Activated CD8-positive, alpha-beta memory T cell treated with anti-CD3 and anti-CD28 coated beads for 4 hours (primary cell): ENCODE measurements at places on chromosomes 1 and 21.

DNA sequence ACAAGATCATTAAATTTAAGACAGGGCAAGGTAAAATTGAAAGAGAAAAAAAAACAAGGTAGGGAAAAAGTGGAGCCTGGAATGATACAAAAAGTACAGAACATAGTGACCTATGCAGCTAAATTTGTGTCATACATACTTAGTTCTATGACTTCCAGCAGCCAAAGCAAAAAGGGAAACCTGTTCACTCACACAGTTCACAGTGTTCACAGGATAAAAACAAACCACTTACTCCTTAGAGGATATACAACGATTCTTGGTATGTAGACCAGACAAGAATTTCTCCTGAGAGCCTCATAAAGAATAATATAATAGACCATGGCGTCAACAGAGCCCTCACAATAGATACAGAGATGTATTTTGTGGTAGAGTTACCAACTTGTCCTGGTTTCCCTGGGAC, 27.5 kb downstream of the COA7 start:
- DNase-seq, result no peak

GRCh38 chr1:167237000-167237399, 16.3 kb downstream of the POU2F1 start:
- DNase-seq, result no peak

- no peak for DNase-seq
Measured at GRCh38 chr1:54105736-54106269, 47.0 kb downstream of the CDCP2 start.

- no peak for DNase-seq
Measured at GRCh38 chr1:19644395-19644680, 227 bp downstream of the NBL1 start.

- DNase-seq, result no peak
Measured at GRCh38 chr1:228445843-228446650, 29.4 kb upstream of the TRIM17 start.

DNA sequence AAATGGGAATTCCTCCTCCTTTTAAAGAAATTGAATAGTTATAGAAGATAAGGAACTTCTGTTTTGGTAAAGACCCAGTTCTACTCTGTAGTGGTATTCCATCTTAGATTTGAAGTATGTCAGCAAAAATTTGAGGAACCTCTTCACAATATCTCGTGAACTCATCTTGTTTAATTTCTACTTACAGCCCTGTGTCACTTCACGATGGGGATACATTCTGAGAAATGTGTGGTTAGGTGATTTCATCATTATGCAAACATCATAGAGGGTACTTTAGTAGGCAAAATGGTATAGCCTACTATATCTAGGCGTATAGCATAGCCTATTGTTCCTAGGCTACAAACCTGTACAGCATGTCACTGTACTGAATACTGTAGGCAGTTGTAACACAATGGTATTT, 36.0 kb downstream of the ALG6 start:
- no peak for DNase-seq

GRCh38 chr1:61053226-61053711, 29.1 kb upstream of the NFIA start:
- DNase-seq, result no peak

DNA sequence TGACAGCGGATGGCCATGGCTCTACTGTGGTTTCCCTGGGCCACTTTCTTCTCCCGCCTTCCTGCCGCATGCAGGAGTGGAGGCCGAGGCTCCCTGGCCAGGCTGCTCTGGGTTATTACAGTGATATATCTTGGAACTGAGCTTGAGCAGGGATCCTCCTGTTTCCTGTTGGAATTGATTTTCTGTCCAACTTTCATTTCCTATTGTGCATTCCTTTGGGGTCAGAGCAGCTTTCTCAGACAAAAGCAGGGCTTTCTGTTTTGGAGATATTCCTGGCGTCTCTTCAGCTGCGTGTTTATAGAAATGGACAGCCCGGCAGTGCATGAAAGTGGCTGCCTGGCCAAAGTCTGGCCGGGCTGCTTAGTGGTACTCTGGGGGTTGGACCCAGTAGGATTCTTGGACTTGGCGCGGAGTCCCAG, 146.4 kb downstream of the KIF26B start:
- DNase-seq, result no peak

DNA sequence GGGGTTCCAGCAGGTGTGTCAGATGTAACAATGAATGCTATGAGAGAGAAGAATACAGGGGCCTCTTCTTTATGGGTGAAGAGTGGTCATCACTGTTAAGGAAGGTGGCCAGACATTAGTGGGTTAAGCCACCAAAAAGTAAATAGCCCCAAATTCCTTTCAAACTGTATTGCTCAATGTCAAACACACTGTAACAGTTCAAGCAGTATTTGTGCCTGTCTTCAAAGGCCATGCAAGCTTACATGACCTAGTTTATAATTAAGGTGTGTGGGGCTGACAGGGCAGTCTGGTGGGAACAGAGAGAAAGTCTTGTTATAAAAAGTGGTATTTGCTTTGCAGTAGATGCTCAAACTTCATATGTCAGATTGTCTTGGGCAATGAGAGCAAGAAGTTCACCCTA, 18.5 kb downstream of the CHIT1 start:
- no peak for DNase-seq

DNA sequence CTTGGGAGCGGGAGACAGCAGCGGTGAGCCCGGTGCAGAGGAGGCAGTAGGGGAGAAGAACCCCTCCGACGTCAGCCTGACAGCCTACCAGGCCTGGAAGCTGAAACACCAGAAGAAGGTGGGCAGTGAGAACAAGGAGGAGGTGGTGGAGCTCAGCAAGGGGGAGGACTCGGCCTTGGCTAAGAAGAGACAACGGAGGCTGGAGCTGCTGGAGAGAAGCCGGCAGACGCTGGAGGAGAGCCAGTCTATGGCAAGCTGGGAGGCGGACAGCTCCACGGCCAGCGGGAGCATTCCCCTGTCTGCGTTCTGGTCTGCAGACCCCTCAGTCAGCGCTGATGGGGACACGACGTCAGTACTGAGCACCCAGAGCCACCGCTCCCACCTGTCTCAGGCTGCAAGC, 32.9 kb downstream of the STYXL2 start:
- DNase-seq, result no peak

GRCh38 chr1:52325786-52326185, 40.2 kb downstream of the CC2D1B start:
- DNase-seq, result no peak

GRCh38 chr1:172360511-172360910, 60.0 kb upstream of the C1orf105 start:
- no peak for DNase-seq

DNA sequence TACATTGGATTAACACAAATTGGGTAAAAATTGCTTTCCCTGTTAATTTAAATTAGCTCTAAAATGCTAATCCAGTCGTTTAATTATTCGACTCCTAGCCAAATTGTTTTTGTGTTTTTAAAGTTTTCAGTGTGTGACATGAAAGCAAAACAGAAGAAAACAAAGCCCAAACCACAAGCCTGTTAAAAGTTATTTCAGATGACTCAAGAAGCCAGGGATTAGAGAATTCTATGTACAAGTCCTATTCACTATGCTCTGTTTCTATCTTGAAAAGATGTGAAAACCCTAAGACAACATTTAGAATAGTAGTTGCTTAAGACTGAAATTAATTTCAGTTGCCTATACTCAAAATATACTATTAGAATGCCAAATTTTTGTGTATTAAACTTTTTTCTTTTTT, 294.8 kb upstream of the ADAMTS5 start:
- no peak for DNase-seq
